ENCODE measurements at places on chromosomes 5 and 9. TPM values are rescaled to one million over a fixed set of nuclear protein-coding genes. Genes with fewer than 3 reads are reported as not detected.

GRCh38 chr9:106075236-106075959, 381.1 kb downstream of the TMEM38B start:
- DNase-seq, result no peak

The PRR16 gene
- polyA plus RNA-seq, result 3.0 TPM

The PCDHA6 gene
- 0.27 TPM for polyA plus RNA-seq

DNA sequence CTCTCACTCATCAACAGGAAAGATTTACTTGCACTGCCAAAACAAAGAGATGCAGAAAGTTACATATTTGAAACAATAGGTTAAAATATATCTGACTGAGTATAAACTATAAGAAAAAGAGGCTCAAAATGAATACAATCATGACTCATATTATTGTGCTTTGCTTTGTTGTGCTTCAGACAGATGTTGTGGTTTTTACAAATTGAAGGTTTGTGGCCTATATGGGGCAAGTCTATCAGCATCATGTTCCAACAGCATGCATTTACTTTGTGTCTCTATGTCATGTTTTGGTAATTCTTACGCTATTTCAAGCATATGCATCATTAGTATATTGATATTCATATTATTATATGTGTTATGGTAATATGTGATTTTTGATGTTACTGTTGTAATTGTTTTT, 330.0 kb downstream of the PRR16 start:
- no peak for DNase-seq

DNA sequence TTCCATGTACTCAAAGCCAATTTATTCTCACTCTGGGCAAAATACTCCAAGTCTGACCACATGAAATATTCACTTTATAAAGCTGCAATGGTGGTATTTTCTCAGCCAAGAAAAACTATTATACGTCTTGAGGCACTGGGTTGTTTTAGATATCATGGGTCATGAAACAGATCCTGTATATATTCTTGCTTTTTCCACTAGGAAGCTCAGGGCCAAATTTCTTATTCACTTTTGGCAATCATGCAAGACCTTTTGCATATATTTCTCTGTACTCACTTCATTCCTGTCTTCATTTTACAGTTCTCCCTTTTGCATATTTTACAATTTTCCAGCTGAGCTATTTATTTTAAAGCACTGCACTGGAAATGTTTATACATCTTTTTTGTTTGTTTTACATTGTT, 49.8 kb downstream of the GABBR2 start:
- no peak for DNase-seq

- no peak for DNase-seq
Measured at GRCh38 chr9:98880311-98881015, 63.2 kb upstream of the COL15A1 start.

All from small intestine (tissue), 16 donors.